ENCODE measurements at places on chromosomes 1 and 21.

DNA sequence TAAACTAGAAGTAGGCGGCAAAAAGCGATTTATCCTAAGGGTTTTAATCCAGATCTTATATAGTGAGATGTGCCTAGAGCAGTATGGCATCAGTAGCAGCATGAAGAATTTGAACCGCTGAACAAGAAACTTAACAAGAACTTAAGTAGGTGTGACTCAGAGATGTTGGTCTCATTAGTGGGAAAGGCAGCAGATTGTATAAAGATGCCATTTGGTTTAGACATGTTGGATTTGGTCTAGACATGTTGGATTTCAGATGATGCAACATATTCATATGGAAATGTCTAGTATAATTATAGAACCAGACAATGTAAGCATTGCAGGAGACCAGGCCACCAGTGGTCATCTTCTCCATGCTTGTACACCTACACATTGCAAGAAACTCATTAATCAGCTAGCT lies 42.1 kb upstream of the ZP4 start:
- DNase-seq: no peak

- DNase-seq: no peak
Measured at GRCh38 chr1:22208268-22208972, 65.5 kb upstream of the WNT4 start.

DNA sequence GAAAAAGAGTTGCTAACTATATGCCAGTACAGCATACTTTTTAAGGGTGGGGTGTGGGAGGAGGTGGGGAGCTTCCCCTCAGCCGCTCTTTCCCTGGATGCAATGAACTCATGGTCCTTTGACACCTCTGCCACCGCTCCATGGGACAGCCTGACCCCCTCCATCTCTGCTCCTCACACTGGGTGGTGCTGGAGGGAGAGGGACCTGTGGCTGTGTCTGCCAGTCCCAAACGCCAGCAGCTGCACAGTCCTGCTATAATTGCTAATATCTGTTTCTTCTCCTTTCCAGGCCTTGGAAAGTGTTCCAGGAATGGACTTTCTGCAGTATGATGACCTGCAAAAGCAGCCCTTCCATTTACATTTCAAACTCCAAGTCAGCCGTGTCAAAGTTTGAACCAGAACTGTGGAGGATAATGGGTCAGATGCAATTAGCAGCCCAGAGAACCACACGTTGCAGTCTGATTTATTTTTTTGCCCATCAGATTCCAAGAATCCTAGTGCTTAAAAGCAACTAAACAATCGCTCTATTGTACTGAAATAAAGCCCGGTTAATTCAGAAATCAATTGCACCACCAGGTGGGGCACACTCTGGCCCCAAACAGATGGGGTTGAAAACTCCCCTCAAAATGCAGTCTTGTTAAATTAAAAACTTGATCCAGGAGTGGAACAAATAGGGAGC lies 160.7 kb upstream of the LMO4 start:
- no peak for DNase-seq

- DNase-seq: peak; percentile 31
Measured at GRCh38 chr1:156860628-156861423, at the start of gene NTRK1. Gene NTRK1 (plus strand): TSS chr1:156860865. CDS start chr1:156860935, 70 bp downstream.

DNA sequence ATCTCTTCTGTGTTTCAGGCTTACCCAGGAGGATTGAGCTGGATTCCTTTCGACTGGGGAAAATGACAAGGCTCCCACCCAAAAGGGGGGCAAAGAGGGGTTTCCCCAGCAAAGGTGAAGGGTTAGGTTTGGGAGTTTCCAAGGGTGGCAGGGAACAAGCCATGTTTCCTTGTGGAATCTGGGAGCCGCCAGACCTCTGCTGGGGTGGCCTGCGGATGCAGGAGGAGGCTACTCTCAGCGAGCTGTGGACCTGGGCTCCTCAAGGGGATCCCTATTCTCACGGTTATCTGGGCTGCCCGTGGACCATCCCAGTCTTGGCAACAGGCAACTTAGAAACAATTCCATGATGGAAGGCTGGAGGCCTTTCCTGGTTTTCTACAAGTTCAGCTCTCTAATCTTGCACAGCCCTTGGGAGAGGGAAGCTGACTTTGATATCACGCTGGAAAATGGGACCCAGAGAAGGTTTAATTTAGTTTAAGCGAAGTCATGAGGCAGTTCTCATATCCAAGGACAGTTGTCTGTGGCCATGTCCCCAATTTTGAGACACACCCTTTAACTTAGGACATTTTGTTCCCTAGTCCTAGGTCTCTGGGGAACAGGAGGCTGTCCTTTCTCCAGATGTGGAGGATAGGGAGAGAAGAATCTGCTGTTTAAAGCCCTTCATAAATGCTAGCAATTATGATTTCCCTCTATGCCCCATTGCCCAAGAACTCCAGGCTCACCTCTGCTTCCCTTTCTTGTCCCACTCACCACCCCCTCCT lies 24.7 kb upstream of the STUM start:
- DNase-seq: no peak

DNA sequence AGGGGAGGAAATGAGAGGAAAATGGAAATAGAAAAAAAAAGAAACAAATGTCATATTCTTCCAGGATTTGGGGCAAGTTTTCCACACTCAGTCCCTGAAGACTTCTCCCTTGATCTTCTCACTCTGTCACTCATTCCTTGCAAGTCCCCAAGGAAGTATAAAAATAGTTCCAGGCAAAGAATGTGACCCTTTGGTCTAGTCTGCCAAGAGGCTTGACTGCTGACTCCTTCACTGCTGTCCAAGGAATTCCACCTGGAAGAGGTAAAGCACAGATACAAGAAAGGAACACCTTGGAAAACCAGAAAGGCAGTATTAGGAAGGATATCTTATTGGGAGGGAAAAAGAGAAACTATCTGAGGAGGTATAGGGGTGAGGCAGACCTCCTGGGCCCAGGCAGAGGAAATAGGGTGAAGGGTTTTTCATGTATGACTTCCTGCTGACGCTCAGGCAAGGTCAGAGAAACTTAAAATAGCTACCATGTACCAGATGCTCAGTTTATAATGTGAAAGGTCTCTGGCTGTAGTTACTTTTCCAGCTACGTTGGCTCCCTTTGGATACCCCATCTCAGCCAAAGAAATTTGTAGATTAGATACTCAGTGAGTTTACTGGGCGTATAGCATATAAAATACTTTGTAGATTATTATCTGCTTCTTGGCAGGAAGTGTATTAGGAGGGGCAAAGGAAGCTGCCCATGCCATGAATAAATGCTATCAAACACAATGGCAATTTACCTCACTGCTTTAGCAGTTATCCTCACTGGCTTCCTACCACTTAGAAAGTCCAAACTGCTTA lies 2.0 kb upstream of the GJA5 start:
- no peak for DNase-seq

- no peak for DNase-seq
Measured at GRCh38 chr1:109634771-109635750, 15.4 kb downstream of the AMPD2 start.

- no peak for DNase-seq
Measured at GRCh38 chr1:187873126-187873525, 1044.4 kb downstream of the PLA2G4A start.

GRCh38 chr1:156480411-156481192 lies 20.0 kb downstream of the MEF2D start:
- peak; percentile 57 for DNase-seq

- DNase-seq: no peak
Measured at GRCh38 chr21:36247316-36248010, 72.5 kb upstream of the MORC3 start.

GRCh38 chr1:182309631-182310351 lies 81.8 kb downstream of the GLUL start:
- DNase-seq: no peak

DNA sequence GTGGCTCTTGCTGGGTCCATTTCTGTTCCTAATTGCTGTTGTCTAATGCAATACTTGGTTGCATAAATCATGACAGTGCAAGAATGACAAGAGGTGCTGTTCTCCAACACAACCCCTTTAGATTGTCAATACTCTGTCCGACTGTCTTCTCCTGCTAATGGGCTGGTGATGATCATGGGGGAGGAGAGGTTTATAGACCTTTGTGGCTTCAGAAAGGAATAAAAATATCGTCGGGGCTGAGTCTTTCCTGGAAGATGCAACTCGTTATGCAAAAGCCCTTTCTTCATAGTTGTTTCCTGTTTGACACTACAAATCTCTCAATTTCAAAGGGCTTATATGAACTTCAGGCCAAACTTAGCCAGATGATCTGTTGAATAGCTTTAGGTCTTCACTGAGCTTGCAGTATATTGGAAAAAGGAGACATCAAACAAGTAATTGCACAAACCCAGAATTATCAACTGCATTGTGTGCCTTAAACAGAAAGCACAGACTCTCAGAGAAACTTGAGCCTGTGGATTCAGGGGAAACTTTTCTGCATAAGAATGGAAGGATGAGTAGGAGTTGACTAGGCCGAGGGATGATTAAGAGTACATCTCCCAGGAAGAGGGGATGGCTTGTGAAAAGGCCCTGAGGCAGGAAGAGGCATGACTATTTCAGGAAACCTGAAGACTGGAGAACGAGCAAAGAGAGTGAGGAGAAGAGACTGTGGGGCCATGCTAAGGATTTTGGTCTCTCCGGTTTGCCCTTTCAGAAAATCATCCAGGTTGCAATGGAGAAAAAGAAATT lies 107.6 kb downstream of the TSEN15 start:
- no peak for DNase-seq

DNA sequence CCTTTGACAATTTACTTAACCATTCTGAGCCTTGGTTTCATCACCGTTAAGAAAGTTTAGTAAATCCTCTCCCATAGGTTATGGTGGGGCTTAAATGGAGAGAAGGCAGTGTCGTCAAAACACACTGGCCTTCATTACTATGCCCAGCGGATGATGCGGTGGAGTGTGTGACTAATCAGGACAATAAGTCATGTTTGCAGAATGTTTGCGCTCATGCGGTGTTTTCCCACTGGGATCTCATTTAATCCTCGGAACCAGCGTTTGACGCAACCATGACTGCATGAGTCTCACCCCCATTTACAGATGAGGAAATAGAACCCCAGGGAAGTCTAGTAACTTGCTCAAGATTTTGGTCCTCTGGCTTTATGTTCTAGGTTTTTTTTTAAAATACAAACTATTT lies 17.5 kb downstream of the SLC26A9 start:
- DNase-seq: no peak

GRCh38 chr1:147243841-147244240 lies 1.4 kb downstream of the CHD1L start:
- no peak for DNase-seq

DNA sequence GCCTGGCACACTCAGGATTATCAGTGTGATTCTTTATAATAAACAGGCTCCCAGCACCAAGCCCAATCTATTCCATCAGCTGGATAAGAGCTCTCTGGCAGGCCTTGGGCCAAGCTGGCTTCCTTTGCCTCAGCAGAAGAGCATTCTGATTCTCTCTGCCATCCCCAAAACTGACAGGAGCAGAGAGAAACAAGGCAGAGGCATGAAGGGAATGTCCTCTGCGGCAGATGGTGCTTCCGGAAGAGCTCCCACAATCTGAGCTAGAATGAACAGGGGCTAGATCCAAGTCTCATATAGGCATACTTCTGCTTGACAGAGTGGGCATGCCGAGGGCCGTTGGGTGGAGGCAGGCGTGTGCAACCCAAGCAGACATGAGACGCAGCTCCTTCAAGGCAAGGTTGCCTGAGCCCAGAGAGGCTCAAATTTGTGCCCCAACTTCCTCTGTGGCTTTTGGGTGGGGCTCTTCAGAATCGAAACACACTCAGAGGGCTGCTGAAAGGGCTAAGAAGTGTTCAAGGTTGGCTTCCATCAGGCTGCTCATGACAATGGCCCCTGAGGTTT lies 4.0 kb downstream of the CAPN2 start:
- DNase-seq: no peak

DNA sequence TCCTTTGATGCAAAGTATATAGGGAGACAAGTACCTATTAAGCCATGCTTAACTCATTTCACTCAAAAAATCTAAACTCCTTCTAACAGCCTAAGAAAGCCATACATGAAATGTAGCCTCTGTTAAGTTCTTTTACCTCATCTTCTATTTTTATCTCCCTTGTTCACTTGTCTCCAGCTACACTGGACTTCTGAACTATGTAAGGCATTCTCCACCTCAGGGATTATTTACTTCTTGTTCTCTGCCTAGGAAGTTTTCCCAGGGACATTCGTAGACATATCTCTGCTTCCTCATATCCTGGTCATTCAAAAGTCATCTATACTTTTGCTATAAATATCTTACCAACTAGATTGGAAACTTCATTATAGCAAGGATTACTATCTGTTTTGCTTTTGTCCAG lies 96.9 kb downstream of the COP1 start:
- DNase-seq: no peak

DNA sequence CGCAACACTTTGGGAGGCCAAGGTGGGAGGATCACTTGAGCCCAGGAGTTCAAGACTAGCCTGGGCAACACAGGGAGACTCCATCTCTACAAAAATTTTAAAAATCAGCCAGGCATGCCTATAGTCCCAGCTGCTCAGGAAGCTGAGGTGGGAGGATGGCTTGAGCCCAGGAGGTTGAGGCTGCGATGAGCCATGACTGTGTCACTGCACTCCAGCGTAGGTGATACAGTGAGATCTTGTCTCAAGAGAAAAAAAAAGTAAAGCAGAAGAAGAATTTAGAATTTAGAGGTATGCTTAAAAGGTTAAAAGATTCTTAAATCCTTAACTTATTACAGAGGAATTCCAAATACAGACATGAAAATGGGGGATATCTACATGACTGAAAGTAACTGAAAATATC lies 79.5 kb downstream of the SMYD3 start:
- DNase-seq: no peak

DNA sequence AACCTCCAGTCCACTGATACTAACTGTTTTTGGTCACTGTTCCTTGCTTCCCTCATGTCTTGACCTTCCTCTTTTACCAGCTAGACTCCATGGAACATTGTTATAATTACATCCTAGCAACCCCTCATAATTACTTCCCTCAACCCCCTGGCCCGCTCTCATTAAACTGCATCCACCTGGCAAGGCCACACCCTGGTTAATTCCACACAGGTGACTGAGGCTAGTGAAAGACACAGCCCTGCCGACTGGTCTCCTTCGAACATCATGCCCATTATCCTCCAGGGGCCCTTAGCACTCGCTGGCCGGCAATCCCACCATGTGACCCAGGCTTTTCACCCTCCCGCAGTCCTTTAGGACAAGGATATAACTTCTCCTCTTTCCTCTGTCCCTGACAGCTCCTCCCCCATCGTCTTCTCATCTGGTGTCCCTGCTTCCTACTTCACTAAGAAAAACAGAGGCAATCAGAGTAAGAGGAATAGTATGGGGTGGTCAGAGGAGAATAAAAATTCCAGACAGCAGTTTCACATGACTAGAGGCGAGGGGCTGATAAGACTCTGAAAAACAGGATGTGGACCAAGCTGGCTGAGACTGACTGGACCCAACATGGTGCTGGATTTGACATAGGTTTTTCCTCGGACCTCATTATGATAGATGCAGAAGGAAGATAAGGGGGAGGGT lies 8.8 kb upstream of the TENT5B start:
- no peak for DNase-seq

All from left ventricle myocardium inferior (tissue), 1 donor.